ENCODE measurements at places on chromosomes 3 and 15.

GRCh38 chr15:88872706-88873105 lies 22.6 kb downstream of the HAPLN3 start:
- no peak for DNase-seq

DNA sequence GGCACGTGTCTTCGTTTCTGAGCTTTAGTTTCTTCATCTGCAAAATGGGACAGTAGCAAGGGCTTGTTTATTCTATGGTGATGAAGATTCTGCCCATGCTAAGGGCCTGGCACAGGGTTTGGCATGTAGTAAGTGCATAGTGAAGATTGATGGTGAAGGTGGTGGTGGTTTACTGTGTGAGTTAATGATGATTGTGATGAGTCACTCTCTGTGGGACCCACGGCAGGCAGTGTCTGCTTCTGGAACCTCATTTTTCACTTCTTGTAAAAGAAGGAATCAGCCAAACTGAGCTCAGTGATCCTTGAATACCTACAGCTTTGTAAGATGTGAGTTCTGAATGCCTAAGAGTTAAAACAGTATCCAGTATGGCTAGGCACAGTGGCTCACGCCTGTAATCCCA lies 86.2 kb upstream of the LRTM1 start:
- DNase-seq, result no peak

DNA sequence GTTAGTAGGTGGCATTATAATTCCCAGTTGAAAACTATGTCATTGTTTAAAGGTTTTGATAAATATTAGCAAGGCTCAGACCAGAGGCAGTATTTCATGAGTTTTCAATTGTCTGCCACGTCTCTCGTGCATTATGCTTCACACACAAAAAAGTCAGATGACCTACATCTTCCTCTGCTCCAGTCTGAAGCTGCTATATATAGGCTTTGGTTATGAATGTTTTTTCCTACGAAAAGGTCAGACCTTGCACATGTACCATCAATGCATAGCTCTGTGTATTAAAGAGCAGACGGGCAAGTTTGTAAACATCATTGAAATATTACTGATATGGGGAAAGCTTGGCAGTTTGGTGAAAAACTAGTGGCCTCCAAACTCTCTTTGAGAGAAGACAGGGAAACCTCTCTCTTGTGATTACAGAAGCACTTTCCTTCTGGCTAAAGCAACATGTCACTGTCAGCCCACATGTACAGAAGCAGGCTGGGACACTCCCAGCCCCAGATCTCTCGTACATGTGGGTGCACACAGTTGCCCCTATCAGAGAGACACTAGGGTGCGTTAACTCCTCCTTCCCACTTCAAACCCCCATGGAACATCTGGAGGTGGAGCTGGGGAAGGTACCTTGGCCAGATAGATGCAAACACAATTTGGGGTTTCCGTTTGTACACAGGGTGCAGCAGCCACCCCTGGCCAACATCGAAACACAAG lies 184.0 kb upstream of the BCL6 start:
- DNase-seq, result no peak

DNA sequence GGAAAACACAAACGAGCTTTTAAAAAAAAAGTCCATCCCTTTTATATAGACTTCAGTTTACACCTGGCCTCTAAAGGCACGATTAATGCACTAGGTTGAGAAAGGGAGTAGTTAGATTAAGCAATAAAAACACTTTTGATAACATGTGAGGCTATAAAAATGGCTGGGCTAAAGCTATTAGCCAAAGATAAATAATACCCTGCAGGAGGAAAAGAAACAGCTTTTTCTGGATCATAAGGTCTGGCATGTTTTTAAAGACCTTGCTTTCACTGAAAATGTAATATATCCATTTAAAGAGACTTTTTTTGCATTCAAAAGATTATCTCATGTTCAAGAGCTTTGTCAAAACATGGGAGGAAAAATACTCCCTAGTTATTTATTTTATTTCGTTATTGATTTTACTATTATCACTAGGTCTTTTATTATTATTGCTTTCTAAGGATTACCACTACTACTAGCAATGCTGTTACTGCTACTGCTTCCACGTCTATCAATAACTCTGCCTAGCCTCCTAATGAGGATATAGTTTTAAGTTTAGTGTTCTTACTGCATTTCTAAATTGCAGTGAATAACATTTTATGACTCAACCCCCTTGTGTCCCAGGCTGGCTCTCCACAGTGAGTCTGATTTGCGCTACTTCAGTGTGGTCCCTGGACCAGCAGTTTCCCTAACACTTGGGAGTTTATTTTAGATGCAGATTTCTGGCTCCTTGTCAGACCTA lies 93.4 kb downstream of the THRB start:
- DNase-seq, result no peak

DNA sequence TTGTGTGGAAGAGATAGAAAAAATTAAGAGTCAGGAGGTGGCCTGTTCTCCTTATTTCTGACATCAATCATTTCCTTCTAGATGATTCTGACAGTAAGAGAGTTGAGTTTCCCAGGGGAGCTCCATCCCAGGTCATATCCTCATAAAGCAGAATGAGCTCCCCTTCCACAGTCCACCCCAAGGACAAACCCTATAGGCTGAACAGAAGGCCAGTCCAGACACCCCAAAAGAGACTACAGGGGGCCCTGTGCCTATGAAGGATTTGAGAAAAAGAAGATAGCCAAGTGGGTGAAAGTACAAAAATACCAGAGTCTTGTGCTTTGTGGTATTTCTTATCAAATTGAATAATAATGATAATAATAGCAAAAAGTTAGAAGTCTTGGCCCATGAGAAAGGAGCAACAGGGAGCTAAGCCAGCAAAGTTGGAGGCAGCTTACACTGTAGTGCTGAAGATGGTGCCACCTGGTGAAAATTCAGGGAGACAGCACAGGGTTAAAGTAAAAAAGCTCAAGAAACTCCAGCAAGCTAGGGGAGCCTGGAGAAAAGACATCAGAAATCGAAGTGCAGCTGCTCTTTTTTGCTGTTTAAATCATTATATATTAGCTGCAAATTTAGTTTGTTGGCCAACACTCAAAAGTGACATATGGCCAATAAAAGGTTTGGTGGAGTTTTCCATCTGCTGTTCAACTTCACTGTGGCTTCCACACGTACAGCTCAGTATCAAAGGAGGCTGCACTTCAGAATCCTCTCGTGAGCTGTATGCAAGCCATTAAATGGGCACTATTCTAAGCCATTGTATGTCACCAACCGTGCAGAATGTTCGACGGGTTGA lies 35.8 kb upstream of the SLC24A5 start:
- peak; percentile 96 for DNase-seq

- DNase-seq, result no peak
Observed at GRCh38 chr3:114176487-114176886, 2.4 kb downstream of the DRD3 start.

- no peak for DNase-seq
Observed at GRCh38 chr15:78804391-78804792, 6.9 kb downstream of the ADAMTS7 start.

- DNase-seq, result no peak
Observed at GRCh38 chr3:138901567-138901966, 45.4 kb downstream of the FOXL2 start.

DNA sequence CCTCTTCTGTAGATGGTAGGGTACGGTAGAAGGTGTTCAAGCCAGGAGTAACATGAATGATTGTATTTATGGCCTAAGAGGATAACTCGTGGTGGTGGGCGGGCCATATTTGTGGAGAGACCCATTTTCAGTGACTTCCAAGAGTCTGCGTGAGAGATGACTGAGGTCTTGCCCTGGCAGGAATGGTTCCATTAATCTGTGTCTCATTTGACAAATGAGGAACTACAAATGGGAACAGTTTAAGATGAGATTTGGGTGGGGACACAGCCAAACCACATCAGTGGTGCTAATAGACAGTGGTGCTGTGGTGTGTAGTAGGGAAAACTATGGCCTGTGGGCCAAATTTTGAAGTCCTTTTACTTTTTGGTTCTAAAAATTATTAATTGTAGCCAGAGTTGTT lies 47.1 kb downstream of the FLNB start:
- DNase-seq, result no peak

DNA sequence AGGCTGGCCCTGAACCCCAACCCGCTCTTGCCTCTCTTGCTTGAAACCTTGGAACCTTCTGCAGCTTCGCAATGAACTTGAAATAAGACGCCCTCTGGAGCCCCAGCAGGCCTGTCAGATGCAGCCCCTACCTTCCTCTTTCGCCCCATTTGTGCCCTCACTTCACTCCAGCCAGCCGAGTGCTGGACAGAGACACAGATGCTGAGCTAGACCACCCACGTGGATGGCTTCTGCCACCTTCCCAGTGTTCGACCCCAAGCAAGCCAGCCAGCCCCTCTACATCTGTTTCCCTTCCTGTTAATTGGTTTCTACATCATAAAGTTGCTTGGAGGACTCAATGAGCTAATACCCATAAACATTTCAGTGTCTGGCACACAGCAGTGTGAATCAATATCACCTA lies 23.8 kb upstream of the SNRPA1 start:
- DNase-seq, result no peak

GRCh38 chr3:152060701-152061100 lies 187.3 kb downstream of the SUCNR1 start:
- DNase-seq, result no peak

DNA sequence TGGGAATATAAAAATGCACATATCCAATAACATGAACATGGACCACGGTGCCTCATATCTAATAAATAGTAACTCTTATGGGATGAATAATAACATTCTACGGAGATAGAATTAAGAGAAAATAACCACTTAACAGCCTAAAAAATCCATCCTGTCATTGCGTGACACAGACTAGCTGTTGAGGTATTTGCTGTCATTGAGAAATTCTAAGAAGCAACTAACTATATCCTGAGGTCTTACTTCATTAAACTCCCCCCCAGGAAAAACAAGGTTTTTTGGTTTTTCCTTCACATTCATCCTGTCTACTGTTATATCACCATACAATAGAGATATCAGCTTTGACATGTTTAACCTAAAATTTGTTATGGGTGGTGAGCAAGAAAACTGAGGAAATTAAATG lies 14.3 kb downstream of the CEP152 start:
- DNase-seq, result no peak

Measured in muscle of back (tissue), 13 donors.